Stimulated activated CD8-positive, alpha-beta memory T cell treated with anti-CD3 and anti-CD28 coated beads, Interleukin-4, amount 100 ng/mL, for 1 hour (primary cell): ENCODE measurements at places on chromosomes 5 and 9.

DNA sequence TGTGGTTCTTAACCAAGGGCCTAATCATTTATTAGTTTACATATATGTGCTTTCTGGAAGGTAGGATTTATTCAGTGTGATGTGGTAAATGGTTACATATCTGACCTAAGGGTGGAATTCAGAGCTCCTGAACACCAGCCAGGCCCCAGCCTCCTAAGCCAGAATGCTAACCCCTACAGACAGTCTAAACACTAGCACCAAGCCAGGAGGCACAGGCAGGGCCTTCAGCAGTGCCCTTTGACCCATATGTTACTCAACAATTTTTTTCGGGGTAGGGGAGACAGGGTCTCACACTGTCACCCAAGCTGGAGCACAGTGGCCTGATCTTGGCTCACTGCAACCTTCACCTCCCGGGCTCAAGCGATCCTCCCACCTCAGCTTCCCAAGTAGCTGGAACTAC is 40.3 kb downstream of the PRKACG start:
- DNase-seq, result no peak

DNA sequence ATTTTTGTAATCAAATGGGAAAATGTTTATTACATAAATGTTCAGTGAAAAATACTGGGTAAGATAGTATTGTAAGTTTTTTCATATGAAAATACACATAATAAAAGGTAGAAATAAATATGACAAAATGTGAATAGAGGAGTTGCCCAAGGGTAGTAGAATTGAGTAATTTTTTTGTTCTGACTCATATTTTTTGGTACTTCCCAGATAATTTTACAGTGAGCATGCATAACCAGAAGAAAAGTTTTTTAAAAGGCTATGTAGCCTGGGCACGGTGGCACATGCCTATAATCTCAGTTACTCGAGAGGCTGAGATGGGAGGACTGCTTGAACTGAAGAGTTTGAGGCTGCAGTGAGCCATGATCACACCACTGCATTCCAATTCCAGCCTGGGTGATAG is 116.9 kb downstream of the PIP5K1B start:
- DNase-seq, result no peak

- no peak for DNase-seq
Observed at GRCh38 chr5:67188274-67189078, 8.1 kb downstream of the CD180 start.

GRCh38 chr5:89396278-89396954 is 513.4 kb upstream of the MEF2C start:
- DNase-seq, result no peak

GRCh38 chr9:94014066-94014654 is 59.0 kb upstream of the BARX1 start:
- DNase-seq, result no peak
